ENCODE measurements at places on chromosomes 7 and 10.

- no peak for DNase-seq
These were observed 257.8 kb upstream of the ZNF32 start for GRCh38 chr10:43906490-43906889.

DNA sequence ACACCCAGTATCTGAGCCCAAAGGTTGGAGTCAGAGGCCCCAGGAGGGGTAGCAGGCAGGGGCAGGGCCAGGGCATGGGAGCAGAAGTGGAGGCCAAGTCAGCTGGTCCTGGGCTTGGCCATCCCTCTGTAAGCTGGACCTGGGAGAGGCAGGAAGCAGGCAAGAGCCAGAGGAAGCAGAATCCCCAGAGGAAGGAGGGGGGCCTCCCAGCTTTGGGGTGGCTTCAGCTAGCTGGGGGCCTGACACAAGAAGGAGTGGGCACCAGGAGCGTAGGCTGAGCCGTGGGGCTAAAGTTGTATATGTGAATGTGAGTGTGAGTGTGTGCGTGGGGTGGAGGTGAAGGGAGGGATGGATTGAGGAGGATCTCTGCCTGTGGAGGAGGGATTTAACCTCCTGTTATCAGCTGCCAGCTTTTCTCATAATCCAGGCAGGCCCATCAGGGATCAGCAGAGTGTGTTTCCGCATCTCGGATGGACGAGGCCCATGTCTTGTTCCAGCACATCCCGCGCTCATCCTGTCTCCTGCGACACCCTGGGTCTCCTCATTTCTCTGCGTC, 54.0 kb downstream of the NEURL1 start:
- DNase-seq: no peak

GRCh38 chr10:100167553-100168312, 18.1 kb downstream of the ERLIN1 start:
- no peak for DNase-seq

DNA sequence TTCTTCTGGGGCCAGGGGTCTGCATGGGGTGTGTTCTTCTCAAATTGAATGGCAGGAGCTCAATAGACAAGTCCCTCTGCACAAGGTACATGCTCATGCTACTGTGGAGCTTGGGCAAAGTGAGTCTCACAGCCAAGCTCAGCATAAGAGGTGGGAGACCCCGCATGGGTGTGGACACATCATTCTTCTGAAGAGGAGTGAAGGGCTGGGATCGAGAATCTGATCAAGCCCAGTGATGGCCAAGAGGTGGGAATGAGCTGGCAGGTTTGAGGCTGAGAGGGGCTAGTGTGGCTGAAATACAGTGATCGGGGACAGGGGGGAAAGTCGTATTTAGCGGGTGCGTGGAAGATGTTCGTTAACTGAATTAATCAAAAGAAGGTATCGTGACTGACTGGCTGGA, 32.6 kb downstream of the CDH23 start:
- DNase-seq: no peak

- no peak for DNase-seq
These were observed 4.3 kb downstream of the SNX8 start for GRCh38 chr7:2309889-2310331.

GRCh38 chr7:150953061-150953997, 24.8 kb downstream of the KCNH2 start:
- DNase-seq: no peak

GRCh38 chr10:69685426-69685801, 55.4 kb downstream of the FAM241B start:
- DNase-seq: no peak

- DNase-seq: no peak
These were observed 191.2 kb downstream of the CXCL12 start for GRCh38 chr10:44193567-44194220.

DNA sequence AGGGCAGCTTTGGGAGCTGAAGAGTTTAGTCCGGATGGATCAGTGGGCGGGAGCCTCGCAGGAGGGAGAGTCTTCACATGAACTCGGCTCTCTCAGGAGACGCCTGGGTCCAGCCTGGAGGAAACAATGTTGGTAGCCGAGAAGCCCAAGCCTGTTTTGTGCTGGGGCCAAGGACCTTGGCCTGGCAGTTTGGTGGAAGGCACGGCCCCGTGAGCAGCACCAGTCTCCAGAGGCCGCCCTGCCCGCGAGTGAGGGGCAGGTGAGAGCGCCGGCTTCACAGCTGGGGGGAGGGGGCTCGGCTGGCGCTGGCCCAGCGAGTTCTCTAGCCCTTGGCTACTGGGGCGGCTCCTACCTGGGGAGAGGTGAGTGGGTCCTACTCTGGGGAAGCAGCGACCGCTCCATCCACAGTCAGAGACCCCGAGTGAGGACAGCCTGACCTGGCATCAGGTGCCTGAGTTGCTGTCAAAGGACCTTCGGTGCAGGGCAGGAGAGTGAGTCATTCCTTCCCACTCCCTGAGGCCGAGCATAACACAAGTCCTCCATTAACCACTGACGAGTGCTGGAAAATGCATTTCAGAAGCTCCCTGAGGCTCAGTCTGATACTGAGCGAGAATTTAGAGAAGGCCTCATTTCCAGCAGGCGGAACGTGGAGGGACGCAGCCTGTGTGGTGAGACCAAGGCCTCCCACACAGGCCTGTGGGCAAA, 89.3 kb upstream of the DIP2C start:
- no peak for DNase-seq

- no peak for DNase-seq
These were observed 639 bp downstream of the DYDC2 start for GRCh38 chr10:80356989-80357850.

DNA sequence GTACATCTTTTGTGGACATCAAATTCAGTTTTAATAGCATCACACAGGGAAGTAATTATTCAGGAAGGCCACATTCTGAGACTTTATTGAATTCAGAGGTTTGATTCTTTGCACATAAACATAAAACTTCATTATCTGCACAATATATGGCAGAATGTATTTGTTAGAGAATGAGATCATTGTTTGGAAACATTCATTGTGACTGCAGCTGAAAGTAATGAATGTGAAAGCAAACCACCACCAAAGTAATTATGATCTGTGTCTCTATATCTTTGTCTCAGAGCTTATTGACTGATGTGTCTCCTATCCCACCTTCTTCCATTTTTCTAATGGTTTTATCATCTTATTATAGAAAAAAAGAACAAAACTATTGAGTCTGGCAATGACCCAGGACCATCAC, 340.9 kb upstream of the PCDH15 start:
- DNase-seq: no peak

DNA sequence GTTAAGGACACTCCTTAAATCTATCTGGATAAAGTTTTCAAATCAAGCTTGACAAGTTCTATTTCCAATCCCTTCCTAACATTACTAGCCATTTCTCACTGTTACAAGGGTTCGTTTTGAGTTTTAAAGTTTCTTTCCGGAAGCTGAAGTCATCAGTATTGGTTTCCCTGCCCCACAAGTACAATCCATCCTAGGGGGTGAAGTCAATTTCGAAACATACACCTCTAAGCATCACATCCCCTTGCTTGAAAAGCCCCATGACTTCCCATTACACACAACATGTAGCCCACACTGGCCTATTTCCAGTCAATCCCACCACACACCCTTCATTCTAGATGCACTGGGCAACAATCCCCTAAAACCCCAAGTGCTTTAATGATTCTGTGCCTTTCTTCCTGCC, 13.0 kb downstream of the DPY19L1 start:
- DNase-seq: no peak

DNA sequence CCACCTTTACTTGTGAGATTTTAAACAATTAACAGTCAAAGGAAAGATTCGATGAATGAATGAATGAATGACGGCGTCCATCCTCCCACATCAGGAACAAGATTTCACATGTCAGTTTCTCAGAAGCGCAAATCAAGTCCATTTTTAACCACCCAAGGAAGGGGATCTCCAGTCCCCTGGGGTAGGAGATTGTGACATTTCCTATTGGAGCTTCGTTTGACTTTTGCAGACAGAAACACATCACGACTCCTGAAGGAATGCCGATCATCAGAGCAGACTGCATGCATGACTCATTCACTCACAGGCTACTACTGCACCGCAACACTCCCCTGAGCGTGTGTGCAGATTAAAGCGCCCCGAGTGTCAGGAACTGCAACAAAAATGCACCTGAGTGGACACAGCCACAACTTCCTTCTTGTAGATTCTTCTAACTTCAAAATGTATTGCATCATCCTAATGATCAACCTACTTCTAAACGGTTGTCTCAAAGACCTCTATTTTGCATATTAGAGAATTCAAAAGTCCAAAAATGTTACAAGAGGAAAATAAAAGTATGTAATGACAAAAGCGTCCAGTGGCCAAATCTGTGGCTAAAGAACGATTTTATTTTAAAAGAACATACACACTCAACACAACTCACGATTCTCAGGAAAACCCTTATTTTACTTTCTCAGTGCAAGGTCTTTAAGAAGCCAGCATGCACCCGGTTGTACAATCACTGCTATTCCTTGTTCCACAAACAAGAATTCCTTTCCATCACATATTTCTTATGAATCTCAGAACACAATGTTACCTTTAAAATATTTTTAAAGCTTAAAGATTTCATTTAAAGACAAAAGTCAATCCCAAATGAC, 172.6 kb downstream of the FAM107B start:
- peak; percentile 61 for DNase-seq

DNA sequence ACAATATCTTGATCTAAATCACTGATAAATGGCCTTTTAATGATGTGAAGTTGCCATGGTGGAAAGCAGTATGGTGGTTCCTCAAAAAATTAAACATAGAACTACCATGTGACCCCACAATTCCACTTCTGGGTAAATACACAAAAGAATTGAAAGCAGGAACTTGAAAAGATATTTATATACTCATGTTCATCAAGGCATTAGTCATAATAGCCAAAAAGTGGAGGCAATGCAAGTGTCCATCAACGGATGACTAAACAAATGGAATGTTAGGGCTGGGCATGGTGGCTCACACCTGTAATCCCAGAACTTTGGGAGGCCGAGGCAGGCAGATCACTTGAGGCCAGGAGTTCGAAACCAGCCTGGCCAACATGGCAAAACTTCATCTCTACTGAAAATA, 2.0 kb upstream of the DNAJC12 start:
- no peak for DNase-seq

GRCh38 chr7:35694161-35694783, 663 bp downstream of the HERPUD2 start:
- DNase-seq: peak; percentile 27

DNA sequence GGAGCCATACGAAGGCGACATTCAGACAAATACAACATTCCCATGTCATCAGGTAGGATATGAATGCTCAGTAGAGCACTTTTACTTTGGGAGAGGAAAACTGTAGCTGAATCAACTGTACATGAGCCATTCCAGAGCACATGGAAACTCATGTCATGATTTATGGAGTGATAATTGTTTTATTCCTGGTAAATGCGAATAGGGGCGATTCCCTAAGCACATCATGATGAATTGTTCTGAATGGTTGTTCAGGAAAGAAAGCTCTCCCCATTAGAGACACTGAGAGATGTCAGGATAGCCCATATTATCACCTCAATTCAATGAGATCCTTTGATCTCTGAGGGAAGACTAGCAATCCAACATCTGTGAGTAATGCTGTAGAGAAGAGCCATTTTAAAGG, 243.6 kb downstream of the FOXP2 start:
- DNase-seq: no peak

DNA sequence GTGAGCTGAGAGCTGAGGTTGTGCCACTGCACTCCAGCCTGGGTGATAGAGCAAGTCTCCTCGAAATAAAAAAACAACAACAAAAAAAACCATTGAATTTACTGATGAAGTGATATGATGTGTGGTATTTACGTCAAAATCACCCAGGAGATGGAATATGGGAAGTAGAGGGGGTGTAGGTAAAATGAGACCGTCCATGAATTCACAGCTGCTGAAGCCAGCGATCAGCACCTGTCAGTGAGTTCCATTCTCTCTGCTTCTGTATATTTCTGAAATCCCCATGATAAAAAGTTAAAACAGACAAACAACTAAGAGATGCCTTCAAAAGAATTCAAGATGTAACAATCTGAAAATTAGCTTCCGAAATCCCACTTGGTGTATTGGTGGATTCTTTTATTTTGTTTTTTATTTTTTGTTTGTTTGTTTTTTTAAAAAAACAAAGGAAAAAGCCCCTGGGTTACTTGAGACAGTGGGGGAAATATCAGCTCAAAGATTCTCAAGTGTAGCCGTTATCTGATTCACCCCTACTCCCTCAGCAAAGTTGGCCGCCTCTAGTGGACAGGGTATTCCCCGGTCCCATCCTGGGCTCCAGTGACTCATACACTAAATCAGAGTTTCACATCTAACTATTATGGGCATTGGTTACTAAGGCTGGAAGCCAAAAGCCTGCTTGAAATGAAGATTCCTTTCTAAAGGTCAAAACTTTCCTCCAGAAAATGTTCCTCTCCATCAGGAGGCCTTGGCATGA, 76.4 kb downstream of the MAP3K8 start:
- peak; percentile 59 for DNase-seq

- DNase-seq: no peak
These were observed 27.4 kb upstream of the ABLIM1 start for GRCh38 chr10:114685456-114685855.

DNA sequence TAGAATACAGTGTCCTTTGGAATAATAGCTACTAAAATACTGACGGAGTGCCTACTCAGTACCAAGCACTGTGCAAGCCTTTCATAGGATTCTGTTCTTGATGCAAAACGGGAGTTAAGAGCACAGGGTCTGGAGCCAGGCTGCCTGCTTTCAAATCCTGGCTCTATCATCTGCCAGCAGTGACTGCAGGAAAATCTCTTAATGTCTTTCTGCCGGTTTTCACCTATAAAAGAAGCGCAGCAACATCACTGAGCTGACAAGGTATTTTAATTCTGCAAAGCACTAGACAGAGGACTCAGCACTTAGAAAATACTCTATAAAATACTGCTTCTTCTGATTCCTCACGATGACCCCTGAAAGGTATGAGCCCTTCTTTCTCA, 659 bp downstream of the FIGNL1 start:
- DNase-seq: no peak

GRCh38 chr7:70942791-70943190, 189.2 kb upstream of the GALNT17 start:
- DNase-seq: no peak

DNA sequence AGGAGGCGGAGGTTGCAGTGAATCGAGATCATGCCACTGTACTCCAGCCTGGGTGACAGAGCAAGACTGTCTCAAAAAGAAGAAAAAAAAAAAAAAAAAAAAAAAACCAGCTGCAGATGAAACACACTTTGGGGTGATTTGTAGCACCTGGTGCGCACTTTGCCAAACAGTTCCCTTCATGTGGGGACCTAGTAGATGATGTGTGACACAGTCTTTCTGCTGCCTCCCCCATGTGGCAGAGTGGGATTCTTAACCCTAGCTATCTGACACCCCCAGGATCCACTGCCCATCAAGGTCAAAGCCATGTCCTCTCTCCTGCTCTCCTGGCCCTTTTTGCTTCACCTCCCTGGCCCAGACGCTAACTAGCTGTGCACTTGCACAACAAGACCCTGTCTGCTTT, 52.1 kb upstream of the PDZD8 start:
- no peak for DNase-seq

- no peak for DNase-seq
These were observed 41.7 kb downstream of the CCDC71L start for GRCh38 chr7:106619213-106619612.

GRCh38 chr7:80244206-80244916, 109.7 kb downstream of the GNAI1 start:
- no peak for DNase-seq

GRCh38 chr7:84142726-84143125, 51.9 kb downstream of the SEMA3A start:
- DNase-seq: no peak
